ENCODE measurements at places on chromosomes 11 and 22.
A peak's percentile ranks its signal among the peaks of the same experiment; 100 is the strongest.

GRCh38 chr11:129291546-129291945, 84.1 kb upstream of the BARX2 start:
- no peak for DNase-seq

GRCh38 chr22:23361676-23362075, 181.4 kb downstream of the BCR start:
- DNase-seq: no peak

- no peak for DNase-seq
Observed at GRCh38 chr11:108324587-108324986, 101.7 kb downstream of the ATM start.

DNA sequence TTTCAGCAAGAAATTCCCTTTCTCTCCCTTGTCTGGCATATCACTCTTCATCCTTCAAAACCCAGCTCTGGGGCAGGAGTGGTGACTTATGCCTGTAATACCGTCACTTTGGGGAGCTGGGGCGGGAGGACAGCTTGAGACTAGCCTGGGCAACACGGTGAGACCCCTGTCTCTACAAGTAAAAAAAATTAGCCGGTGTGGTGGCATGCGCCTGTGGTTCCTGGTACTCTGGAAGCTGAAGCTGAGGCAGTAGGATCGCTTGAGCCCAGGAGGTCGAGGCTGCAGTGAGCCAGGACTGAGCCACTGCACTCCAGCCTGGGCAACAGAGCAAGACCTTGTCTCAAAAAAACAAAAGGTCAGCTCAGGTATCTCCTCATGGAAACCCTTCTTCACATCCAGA, 1.4 kb upstream of the RCE1 start:
- no peak for DNase-seq

- DNase-seq: no peak
Observed at GRCh38 chr11:72954860-72955259, 140.6 kb downstream of the ATG16L2 start.

DNA sequence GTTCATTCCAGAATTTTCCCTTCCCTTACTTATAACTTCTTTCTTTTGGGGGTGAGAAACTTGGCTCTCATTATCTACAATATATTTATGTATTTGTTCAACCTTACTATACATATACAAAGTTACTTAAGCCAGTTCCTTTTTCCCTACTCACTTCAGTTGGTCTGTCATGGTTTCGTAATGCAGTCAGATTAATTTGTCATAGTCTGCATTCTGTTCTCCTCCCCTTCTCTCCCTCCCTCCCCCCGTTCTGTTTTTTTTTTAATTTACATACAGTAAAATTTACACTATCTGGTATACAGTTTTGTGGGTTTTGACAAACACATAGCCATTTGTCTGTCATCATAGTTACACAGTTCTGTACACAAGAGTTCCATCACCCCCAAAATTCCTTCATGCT, 71.8 kb upstream of the ADORA2A start:
- DNase-seq: no peak

- DNase-seq: no peak
Observed at GRCh38 chr11:112784323-112785073, 176.7 kb upstream of the NCAM1 start.

GRCh38 chr22:27903805-27904473, 15.1 kb downstream of the PITPNB start:
- no peak for DNase-seq

GRCh38 chr11:46553814-46554212, 40.0 kb downstream of the AMBRA1 start:
- DNase-seq: no peak

- DNase-seq: no peak
Observed at GRCh38 chr22:25492162-25492561, 72.3 kb upstream of the GRK3 start.

GRCh38 chr22:44807232-44807631, 54.9 kb downstream of the ARHGAP8 start:
- no peak for DNase-seq

- DNase-seq: peak; percentile 97
Observed at GRCh38 chr11:68751331-68751856, at the start of gene TESMIN. Gene TESMIN, minus strand, starts transcription at chr11:68751520. Its CDS starts 860 bp downstream, at chr11:68750660.

DNA sequence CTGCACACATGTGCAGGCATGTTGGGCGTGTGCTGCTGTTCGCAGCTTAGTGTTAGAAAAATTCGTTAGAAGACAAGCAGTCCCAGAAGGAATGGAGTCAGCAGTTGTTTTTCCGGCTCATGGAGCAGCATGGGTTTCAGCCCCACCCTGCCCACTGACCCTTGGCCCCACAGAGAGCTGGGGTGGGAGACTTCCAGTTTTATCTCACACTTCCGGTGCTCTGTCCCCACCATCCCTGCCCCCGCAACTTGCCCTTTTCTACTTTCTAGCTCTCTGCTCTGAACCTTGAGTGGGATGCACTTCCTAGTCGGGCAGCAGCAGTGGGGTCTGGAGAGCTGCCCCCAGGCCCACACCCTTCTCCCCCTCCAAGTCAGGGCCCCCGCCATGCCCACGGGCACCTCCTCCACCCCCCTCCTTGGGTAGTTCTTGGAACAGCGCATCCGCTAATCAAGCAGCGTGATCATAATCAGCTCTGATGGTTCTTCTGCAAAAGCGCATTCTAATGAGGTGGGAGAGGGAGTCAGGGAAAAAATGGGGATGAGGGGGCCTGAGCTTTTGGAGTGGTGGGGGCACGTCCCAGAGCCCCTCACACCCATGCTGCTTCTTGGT, 184.4 kb downstream of the CEP164 start:
- DNase-seq: no peak

DNA sequence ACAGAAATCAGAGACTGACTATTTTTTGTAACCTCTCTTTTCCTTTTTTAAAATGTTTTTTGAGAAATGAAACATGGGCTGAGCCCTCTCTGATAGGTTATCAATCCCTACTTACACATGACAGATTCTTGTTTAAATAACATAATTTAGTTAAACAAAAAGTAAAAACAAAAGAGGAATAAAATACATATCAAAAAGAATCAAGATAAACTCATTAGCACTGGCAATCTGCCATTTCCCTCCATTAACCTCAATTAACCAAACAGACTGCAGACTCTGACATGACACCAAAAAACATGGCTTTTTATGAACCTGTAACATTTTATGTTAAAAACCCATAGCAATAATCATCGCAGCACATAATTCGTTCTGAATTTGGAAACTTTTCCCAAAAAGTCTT, 284.4 kb upstream of the MTNR1B start:
- DNase-seq: no peak

- DNase-seq: no peak
Observed at GRCh38 chr11:128499613-128500253, 87.6 kb downstream of the ETS1 start.

DNA sequence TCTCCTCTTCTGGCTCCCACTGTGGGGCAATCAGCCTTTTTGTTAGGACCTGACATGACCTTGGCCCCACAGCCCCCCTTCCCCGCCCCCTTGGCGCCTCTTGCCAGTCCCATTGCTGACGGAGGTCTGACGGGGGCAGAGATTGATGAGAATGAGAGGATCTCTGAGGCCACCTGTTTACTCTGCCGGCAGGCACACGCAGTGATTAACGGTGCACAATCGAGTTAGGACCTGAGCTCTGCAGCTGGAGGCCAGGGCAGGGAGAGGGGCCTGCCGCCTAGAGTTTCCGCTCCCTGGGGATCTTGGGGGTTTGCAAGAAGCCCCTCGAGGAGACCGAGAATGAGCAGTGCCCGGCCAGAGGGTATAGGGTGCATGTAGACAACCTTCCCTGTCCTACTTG, 6.8 kb upstream of the CHRM1 start:
- DNase-seq: no peak

GRCh38 chr11:44017443-44018126, 30.2 kb upstream of the ACCSL start:
- no peak for DNase-seq

GRCh38 chr11:72736452-72737069, 15.6 kb downstream of the ARAP1 start:
- peak; percentile 84 for DNase-seq

All from activated CD4-positive, alpha-beta T cell treated with anti-CD3 and anti-CD28 coated beads for 36 hours (primary cell).